ENCODE measurements at places on chromosomes 2 and 18.
A peak's percentile ranks its signal among the peaks of the same experiment; 100 is the strongest.

DNA sequence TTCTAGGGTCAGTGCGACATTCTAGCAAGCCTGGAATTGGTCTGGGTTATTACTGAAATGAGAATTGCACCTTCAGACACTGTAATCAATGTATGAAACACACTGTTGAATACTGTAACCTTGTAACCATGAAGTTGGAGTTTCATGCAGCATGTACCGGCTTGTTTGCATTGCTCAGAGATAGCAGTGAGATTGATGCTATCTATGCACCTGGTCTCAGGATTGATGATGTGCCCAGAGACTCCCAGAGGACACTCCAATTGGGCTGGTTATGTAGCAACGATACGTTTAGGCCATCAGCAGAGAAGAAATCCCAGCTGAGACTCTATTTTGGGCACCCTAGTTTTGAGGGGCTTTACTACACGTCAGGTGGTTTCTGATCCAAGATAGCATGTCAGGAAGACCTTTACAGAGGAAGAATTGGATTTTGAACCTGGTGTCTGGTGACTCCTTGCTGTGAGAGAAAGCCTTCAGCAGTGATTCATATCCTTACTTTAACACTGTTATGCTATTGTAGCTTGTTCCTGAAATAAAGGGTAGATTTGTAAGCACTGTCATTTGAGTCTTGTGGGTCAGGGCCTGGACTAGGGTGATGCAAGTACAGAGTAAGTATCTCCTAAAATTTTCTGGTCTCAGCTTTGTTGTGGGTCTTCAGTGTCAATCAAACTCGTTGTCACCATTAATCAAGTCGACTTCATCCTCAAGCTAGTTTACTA lies 305.1 kb upstream of the GULP1 start:
- no peak for DNase-seq

DNA sequence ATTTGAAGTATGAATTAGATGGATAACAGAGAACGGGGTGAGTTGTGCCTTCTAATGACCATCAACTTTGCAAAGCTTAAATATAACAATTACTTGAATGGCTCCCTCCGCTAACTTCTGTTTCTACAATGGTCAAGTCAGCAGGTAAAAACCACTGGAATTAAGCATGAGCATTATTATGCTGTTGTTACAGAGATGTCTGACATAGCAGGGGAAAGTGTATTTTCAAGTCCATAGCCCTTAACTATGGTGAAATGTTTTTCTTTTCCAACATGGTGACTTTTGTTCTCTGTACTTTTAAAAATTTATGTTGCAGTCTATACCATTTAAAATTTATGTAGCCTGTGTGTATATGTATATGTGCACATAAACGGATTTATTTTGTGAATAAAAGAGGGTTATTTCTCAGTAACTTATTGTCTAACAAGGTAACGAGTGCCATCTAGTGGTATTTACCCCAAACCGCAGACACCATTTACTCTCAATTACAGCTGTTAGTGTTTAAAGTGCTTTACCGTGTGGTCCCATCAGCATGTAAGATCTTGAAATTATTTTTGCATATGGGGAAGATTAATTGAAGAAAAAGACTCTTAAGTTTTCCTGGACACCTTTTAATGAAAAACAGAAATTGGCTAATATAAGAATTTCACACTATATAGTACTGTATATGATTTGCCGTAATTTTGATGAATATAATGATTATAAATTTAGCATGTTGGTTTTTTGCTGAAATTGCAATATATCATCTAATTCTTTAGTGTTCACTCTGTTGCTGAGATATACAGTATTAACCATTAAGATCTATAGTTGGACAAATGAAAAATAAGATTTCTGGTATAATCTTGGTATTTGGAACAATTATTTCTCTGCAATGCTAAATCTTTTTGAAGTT lies 78.2 kb downstream of the UBE2E3 start:
- DNase-seq = peak; percentile 60

DNA sequence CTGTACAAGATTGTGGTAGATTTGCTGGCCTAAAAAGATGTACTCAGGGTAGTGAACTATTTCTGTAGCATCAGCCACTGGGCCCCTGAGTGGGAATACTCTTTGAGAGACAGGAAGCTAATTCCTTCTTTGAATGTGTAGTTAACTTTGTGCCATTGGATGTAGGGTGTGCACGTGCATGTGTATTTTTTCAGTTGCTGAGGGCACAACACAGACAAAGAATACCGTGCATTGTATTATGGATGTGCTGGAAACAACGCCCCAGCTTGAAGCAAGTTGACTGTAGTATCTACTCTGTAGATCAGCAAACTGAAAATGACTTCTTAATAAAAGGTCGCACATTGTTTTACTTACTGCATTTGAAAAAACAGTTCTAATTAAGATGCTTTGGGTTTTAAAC lies 14.1 kb downstream of the CRIM1 start:
- no peak for DNase-seq

- peak; percentile 98 for DNase-seq
Observed at GRCh38 chr2:78541451-78542267, 483.8 kb upstream of the REG3G start.

DNA sequence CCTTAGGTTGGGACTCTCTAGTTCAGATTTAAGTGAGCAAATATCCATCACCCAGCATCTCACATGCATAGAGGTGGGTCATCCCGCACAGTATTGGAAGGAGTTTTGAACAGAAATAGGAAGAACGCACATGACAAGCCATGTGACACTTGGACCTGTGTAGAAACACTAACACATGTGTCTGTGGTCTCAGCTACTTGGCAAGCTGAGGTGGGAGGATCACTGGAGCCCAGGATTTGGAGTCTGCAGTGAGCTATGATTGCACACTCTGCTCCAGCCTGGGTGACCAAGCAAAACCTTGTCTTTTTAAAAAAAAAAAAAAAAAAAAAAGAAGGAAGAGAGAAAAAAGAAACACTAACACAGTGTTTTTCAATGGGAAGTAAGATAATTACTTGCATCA lies 5.4 kb upstream of the MTCL1 start:
- no peak for DNase-seq

- no peak for DNase-seq
Observed at GRCh38 chr18:41599466-41599865, 355.6 kb upstream of the PIK3C3 start.

DNA sequence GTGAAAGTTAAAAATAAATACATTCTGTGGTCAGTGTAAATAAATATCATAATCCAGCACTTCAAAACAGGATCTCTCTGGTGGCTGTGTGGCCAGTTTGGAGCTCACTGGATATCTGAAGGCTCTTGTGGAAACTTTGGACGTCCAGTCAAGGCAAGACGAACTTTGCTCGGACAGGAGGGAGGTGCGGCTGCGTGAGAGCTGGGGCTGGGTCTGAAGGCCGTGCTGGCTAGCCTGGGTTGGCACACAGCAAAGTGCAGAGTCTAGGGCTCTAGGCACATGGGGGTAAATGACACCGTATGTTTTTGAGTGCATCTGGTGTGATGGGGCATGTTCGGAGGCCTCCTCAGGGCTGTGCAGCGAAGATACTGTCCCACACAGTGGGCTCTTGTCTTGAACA lies 78.9 kb upstream of the TXNDC2 start:
- DNase-seq = peak; percentile 75

DNA sequence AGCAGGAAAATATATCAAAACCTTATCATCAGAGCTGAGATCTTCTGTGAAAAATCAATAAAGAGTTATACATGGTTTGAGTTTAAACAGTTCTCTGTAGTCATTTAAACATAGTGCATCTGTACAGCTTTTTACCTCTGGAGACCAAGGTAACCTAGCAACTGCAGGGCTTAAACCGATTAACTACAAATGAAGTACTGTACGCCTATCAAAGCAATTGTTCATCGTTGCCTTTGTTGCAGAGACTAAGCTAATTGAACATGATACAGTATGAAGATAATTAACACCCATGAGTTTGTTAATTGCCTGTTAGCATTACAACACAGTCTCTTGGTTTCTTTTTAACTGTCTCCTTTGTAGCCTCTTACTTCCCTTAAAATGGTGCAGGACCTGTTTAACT lies 147.9 kb downstream of the LNPK start:
- DNase-seq = no peak

DNA sequence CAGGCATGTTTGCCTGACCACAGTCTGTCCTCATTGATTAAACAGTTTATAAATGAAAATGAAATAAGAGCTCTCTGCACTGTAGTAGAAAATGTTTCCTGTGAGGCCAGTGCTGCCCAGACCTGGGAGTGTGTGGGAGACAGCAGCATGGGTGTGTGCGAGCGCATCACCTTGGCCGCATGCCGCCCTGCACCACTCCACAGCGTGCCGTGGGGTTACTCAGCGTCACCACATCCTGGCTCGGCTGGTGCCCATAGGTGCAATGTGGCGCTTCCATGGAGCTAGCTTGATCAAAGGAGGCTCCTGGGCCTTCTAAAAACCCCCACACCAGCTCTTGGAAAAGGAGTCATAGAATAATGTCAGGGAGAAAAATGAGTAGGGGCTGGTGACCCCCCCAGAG lies 76.0 kb upstream of the EPC2 start:
- no peak for DNase-seq

GRCh38 chr2:24919037-24919505 lies 966 bp downstream of the ADCY3 start:
- DNase-seq = no peak

DNA sequence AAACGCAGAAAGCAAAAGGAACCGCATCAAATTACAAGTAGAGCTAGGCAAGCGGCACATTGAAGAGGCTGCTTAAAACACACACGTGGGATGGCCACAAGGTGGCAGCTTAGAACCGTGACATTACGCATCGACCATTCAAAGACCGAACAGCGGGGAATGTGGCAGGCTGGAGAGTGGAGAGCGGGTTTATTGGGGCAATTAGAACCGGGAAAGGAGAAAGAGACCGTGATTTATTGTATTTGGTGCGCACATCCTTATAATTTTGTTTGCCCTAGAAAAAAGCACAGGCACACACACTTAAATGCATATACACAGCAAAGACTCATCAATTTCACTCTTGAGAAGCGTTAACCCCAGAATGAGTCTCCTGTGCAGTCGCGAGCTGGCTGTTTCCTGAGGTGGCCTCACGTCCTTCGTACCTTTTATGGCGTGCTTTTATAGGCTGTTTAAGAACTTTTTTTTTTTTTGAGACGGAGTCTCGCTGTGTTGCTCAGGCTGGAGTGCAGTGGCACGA lies 31.7 kb upstream of the MEP1B start:
- DNase-seq = peak; percentile 81

DNA sequence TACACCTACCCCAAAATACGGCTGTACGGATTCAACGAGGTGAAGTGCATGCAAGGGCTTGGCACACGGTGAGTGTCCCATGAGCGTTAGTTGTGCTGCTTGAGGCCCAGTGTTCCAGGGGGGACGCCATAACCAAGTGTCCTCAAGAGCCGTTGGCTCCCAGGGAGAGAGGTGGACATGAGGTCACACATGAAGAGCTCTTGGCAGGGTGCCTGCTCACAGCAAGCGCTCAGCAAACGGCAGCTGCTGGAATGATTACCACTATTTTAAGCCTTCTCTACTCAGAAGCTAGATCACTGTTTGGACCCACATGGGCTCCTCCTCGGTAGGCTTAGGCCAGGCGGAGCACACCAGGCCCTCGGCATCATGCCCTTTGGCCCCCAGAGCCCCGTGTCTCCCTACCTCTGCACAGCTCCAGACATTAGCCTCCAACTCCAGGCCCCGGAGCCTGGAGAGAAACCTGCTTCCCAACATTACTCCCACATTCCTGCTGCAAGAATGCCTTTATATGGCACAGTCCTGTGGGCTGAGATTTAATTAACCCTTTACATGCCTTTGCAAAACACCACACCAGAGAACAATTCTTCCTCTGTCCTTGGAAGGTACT lies 68.4 kb upstream of the PPP1CB start:
- peak; percentile 42 for DNase-seq

DNA sequence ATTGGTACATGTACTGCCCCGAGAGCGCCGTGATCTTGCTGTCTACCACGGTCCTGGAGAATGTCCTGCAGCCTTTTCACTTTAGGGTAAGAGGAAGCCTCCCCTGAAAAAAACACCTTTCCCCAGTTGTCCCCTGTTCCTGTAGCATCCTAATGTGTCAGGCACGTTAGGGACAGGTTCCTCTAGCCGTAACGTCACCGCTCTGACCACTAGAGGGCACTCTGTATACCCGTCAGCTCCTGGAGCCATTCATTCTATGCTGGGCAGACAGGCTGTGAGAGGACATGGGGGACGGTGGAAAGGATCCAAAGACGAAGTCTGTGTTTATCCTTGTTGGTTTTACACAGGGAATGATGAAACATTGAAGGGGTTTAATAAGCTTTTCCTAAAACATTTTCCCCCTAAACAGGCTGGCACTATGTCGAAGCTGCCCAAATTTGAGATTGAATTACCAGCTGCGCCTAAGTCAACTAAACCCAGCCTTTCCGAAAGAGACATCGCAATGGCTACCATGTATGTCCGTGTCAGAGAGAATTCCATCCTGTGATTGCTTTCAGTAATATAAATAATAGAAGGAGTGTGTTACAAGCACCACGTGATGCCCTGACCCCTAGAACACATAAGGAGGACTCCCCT lies 12.7 kb downstream of the RMC1 start:
- DNase-seq = peak; percentile 76

DNA sequence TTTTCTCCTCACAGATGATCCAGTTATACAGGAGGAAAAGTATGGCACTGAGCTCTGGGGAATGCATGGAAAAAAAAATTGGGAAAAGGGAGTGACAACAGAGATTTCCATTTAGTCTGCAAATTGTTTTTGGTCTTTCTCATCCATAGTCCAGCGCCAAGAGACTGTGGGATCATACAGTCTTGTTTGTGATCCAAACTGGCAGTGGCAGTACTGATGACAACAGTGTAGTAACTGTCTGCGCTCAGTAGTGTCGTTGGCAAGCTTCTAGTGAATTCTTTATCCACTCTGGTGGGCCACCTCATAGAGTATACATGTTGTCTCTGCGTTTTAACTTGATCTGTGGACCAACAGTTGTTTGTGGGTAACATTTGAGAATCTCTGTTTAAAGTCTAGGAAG lies 37.9 kb downstream of the GALNT1 start:
- DNase-seq = no peak
